Central memory CD4-positive, alpha-beta T cell (primary cell): ENCODE measurements at places on chromosomes 1 and 21.
A peak's percentile ranks its signal among the peaks of the same experiment; 100 is the strongest.

DNA sequence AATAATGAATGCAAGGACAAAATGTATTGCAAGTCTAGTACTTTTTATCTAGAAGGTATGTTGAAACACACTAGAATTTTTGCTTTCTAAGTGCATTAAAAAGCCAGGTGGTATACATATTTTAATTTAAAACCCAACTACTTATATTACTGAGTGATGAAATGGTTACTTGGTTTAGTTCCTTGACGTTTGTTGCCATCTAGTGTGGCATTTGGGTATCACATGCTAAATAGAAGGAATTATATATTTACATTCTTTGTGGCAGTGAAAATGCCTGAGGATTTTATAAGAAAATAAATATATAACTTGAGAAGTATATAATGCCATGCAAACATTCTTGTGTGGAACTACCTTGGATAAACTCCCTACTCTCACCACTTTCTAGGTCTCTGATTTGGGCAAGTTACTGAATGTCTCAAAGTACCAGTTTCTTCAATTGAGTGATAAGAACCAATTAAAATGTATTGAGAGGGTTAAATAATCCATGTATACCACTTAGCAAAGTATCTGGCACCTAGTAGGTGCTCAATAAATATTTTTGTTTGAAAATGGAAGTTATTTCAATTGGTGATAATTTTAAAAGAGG is 69.6 kb downstream of the SDCCAG8 start:
- DNase-seq: peak; percentile 27

- DNase-seq: no peak
Measured at GRCh38 chr1:113194846-113195830, 122.1 kb downstream of the LRIG2 start.

GRCh38 chr1:232327899-232328298 is 302.0 kb downstream of the SIPA1L2 start:
- no peak for DNase-seq

DNA sequence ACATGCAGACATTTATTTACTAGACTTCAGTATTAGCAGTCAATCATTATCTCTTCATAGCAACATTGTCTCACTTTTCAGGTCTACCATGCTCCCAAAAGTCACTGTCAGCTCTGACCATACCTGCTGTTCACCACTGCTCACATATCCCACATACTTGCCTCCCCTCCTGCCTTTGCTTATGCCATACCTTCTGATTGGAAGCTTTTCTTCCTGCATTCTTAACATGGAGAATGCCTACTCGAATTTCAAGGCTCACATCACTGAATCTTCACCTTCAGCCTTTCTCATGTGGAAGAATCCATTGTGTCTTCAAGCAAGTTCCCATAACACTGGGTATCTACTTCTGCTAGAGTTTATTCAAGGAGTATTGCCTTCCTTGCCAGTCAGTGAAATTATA is 135.4 kb downstream of the NTNG1 start:
- DNase-seq: no peak

DNA sequence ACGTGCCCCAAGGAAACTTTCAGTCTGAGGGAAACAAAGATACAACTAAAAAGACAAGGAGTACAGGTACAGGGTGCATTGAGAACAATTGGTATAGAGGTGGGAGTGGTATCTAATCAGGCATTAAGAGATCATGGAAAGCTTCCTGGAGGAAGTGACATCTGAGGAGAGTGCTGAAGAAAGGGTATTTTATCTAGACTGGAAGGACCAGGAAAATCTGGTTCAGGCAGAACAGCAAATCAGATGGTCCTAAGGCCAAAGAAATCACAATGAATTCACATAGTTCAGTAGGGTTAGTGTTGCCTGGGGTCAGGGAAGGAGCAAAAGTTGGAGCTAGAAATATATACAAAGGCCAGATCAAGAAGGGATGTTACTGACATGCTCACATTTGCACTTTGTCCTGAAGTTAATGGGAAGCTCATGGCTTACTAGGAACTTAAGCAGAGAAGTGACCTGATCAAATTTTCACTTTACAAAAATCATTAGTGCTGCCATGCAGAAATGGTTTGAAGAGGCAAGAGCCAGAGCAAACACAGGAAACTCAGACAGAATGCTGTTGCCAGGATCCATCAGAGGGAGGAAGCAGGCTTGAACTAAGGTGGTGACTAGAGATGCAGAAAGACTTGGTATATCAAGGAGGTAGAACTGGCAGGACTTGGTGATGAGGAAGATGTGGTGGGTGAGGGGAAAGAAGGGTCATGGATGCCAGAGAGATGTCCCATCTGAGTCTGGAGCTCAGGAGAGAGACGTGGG is 14.5 kb upstream of the CTTNBP2NL start:
- DNase-seq: no peak

DNA sequence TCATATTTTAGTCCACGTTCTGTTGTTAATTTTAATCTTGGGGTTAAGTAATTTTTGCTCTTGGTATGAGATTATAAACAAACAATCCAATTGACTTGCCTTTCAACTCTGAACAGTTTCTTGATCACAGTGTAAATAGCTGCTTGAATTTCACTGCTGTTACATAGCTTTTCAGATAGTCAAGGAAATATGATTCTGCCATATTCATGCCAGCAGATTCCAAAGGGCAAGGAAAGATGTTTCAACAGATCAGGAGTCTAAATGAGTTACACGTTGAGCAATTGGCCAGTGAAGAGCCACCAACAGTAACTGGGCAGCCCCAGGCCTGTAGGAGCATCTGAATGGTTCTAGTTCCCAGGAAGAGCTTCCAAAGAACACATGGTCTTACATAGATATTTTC is 93.6 kb downstream of the LEPR start:
- no peak for DNase-seq

- DNase-seq: no peak
Measured at GRCh38 chr1:234781241-234782065, 171.5 kb upstream of the IRF2BP2 start.

DNA sequence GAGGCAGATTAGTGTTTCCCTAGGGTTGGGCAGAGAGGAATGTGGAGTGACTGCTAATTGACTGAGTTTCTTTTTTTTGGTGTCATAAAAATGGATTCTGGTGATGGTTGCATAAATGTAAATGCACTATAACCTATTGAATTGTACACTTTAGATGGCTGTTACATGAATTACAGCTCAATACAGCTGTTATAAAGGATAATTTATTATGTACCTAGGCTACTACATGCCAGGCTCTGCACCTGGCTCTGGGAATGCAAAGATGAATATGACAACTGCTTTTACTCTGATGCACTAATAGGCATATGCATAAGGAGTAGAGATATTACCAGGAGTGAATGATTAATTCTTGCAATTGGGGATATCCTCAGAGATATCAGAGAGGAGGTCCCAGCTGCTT is 345.3 kb downstream of the PTBP2 start:
- no peak for DNase-seq

GRCh38 chr1:55225228-55225627 is 10.1 kb upstream of the USP24 start:
- no peak for DNase-seq

GRCh38 chr1:162302306-162303003 is 74.2 kb downstream of the SPATA46 start:
- DNase-seq: no peak

DNA sequence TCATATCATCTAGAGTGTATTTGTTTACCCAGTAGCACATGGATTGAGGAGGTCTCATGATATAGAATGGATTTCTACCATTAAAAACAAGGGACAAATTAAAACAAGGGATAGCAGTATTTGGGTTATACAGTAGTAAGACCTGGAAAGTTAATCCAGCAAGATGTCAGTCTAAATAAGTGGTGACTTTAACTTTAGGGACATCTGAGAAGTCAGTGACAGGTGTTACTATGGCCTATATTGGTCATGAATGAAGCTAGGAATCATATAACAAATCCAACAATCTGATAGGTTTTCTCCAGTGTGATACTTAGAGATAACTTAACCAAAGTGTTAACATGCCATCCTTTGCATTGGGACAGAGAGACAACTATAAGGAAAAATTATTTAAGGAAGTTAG is 42.7 kb upstream of the DHCR24 start:
- no peak for DNase-seq

DNA sequence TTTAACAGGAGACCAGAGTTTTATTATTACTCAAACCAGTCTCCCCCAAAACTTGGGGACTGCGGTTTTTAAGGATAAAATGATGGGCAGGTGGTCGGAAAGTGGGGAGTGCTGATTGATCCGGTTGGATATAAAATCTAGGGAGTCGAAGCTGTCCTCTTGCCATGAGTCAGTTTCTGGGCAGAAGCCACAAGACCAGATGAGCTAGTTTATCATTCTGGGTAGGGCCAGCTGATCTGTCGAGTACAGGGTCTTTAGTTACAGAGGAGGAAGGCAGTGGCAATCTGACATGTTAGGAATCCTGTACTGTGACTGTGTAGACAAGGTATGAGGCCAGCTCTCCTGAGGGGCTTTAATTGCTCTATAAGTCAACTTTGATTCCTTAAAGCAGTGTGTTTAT is 22.9 kb upstream of the FOXE3 start:
- DNase-seq: no peak

DNA sequence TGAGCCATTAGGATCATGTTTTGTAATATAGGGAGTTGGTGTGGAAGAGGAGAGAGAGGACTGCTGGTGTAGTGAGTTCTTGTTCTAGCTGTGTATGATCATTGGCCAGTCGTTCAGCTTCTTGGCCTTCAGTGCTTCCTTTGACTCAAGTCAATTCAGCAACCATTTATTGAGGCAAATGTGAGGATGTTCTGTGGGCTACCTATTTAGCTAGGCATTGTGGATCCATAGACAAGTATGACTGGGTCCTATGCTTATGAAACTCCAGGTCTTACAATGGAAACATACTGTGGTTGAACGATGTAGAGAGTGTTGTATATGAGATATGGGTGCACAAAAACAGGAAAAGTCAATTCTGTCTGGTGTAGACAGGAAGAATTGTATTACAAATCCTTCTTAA is 41.7 kb downstream of the NFIA start:
- DNase-seq: no peak

GRCh38 chr1:203149188-203149840 is 21.8 kb downstream of the ADORA1 start:
- DNase-seq: no peak

DNA sequence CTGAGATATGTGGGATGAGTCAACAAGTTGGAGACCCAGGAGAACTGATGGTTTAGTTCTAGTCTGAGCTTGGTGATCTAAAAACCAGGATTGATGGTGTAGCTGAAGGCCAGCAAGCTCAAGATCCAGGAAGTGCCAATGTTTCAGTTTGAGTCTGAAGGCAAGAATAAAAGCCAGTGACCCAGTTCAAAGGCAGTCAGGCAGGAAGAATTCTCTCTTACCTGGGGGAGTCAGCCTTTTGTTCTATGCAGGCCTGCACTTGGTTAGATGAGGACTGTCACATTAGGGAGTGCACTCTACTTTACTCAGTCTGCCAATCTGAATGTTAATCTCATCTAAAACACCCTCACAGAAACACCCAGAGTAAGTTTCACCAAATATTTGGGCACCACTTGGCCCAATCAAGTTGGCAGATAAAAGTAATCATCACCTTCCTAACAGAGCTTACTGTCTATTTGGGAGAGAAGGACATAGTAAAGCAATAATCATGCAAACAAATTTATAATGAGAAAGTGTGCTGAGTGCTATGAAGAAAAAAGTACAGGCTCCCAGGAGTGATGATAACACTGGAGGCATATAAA is 63.4 kb downstream of the TSEN15 start:
- DNase-seq: no peak
